ENCODE measurements at places on chromosomes 11 and 22. TPM values are rescaled to one million over a fixed set of nuclear protein-coding genes. Genes with fewer than 3 reads are reported as not detected.

Gene PIWIL4
- total RNA-seq: 1.7 TPM

Gene LRRC74B
- not detected for total RNA-seq

Gene GALNT18
- 8.3 TPM for total RNA-seq

Gene BDNF
- 0.04 TPM for total RNA-seq

Gene CRYBA4
- total RNA-seq: not detected

Gene SF3B2
- 62.8 TPM for total RNA-seq

Gene XNDC1N
- 1.9 TPM for total RNA-seq

Gene DMC1
- 0.34 TPM for total RNA-seq

Gene CARNS1
- 7.0 TPM for total RNA-seq

Gene TIGD3
- not detected for total RNA-seq

Gene WT1
- 0.17 TPM for total RNA-seq

Gene IGSF22
- total RNA-seq: 0.42 TPM

Gene IZUMO1R
- not detected for total RNA-seq

Gene WNT11
- total RNA-seq: 8.8 TPM

Gene PHOX2A
- not detected for total RNA-seq

Gene ELF5
- not detected for total RNA-seq

Gene TSG101
- 105 TPM for total RNA-seq

Gene OR2AT4
- total RNA-seq: not detected

Gene MRPL21
- total RNA-seq: 104 TPM

Data from psoas muscle (tissue), 8 donors.